ENCODE measurements at places on chromosomes 7 and 10. TPM values are rescaled to one million over a fixed set of nuclear protein-coding genes. Genes with fewer than 3 reads are reported as not detected.

Gene TUBAL3
- total RNA-seq = not detected

Gene TBX20
- not detected for total RNA-seq

Gene PILRA
- total RNA-seq = 14.3 TPM

Gene UCN3
- total RNA-seq = not detected

Gene IFIT1B
- total RNA-seq = not detected

Gene AKR1C4
- total RNA-seq = not detected

Gene IGF2BP3
- 1.2 TPM for total RNA-seq

Gene CADPS2
- not detected for total RNA-seq

Gene RNF32
- total RNA-seq = 1.1 TPM

GRCh38 chr10:110011681-110012080 lies 3.9 kb downstream of the ADD3 start:
- DNase-seq = no peak
- no peaks in the 10 kb centered on the region for H3K27me3 ChIP-seq
- peak overlapping the region; percentile 88 for H3K27ac ChIP-seq
- H3K4me1 ChIP-seq = peaks cover 61% of the 10 kb centered on the region
- no peak overlapping the region for H3K4me3 ChIP-seq
- peaks cover 17% of the 10 kb centered on the region for H3K36me3 ChIP-seq

GRCh38 chr7:50730446-50731400 lies 52.0 kb downstream of the GRB10 start:
- H3K27ac ChIP-seq = no peak overlapping the region
- no peak for DNase-seq
- H3K36me3 ChIP-seq = no peaks in the 10 kb centered on the region
- no peaks in the 10 kb centered on the region for H3K27me3 ChIP-seq
- H3K4me1 ChIP-seq = no peaks in the 10 kb centered on the region

GRCh38 chr7:129327076-129327475 lies 102.2 kb downstream of the AHCYL2 start:
- no peaks in the 10 kb centered on the region for H3K4me1 ChIP-seq
- no peak overlapping the region for H3K4me3 ChIP-seq
- H3K27me3 ChIP-seq = no peaks in the 10 kb centered on the region
- H3K36me3 ChIP-seq = no peaks in the 10 kb centered on the region

GRCh38 chr10:72344932-72345331 lies 9.8 kb downstream of the DNAJB12 start:
- no peaks in the 10 kb centered on the region for H3K27me3 ChIP-seq
- DNase-seq = no peak
- H3K27ac ChIP-seq = no peak overlapping the region
- no peaks in the 10 kb centered on the region for H3K4me1 ChIP-seq
- peaks cover 7% of the 10 kb centered on the region for H3K36me3 ChIP-seq

- no peaks in the 10 kb centered on the region for H3K27me3 ChIP-seq
- DNase-seq = no peak
- H3K27ac ChIP-seq = no peak overlapping the region
- H3K4me3 ChIP-seq = no peak overlapping the region
Measured at GRCh38 chr7:18225067-18225466, 197.4 kb upstream of the PRPS1L1 start.

DNA sequence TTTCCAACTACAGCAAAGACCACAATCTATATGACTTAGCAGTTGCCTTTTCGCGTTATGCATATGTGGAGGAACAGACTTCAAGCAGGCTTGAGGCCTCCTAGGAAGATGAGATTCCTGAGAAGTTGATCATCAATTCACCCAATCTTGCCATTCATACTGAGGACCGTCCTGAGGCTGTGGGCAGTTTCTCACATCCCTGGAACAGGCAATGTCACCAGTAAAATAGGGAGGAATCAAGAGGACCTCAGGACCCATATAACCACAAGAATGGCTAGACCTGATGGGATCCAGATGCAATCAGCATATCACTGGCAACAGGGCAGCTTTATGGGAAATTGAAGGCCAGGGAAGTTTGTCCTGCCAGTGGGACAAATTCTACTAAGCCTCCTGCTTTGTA lies 17.3 kb downstream of the KDM7A start:
- no peaks in the 10 kb centered on the region for H3K36me3 ChIP-seq
- H3K4me1 ChIP-seq = peaks cover under 1% of the 10 kb centered on the region
- no peaks in the 10 kb centered on the region for H3K27me3 ChIP-seq

DNA sequence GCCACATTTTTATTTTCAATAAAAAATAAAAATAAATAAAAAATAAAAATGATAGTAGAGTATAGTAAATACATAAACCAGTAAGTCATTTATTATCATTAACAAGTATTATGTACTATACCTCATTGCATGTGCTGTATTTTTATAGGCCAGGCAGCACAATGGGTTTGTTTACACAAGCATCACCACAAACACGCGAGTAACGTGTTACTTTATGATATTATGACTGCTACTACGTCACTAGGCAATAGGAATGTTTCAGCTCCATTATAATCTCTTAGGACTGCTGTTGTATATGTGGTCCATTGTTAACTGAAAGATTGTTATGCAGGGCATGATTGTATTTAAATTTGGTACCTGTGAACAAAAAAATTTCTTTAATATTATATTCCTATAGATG lies 20.8 kb upstream of the SDHAF3 start:
- no peak overlapping the region for H3K27ac ChIP-seq
- no peaks in the 10 kb centered on the region for H3K27me3 ChIP-seq
- H3K36me3 ChIP-seq = no peaks in the 10 kb centered on the region
- H3K4me1 ChIP-seq = no peaks in the 10 kb centered on the region
- no peak overlapping the region for H3K4me3 ChIP-seq
- DNase-seq = no peak

GRCh38 chr10:51260376-51260775 lies 186.1 kb downstream of the PRKG1 start:
- no peak for DNase-seq
- H3K27ac ChIP-seq = no peak overlapping the region
- H3K4me3 ChIP-seq = no peak overlapping the region
- H3K4me1 ChIP-seq = no peaks in the 10 kb centered on the region
- no peaks in the 10 kb centered on the region for H3K27me3 ChIP-seq

GRCh38 chr10:128361487-128361886 lies 235.3 kb upstream of the MKI67 start:
- H3K27me3 ChIP-seq = no peaks in the 10 kb centered on the region
- no peak for DNase-seq
- no peaks in the 10 kb centered on the region for H3K4me1 ChIP-seq
- H3K27ac ChIP-seq = no peak overlapping the region
- H3K36me3 ChIP-seq = no peaks in the 10 kb centered on the region

GRCh38 chr7:131497454-131497853 lies 59.0 kb downstream of the PODXL start:
- H3K4me1 ChIP-seq = peaks cover 7% of the 10 kb centered on the region
- no peak overlapping the region for H3K27ac ChIP-seq
- H3K27me3 ChIP-seq = no peaks in the 10 kb centered on the region
- DNase-seq = no peak
- peaks cover 19% of the 10 kb centered on the region for H3K36me3 ChIP-seq
- H3K4me3 ChIP-seq = no peak overlapping the region

DNA sequence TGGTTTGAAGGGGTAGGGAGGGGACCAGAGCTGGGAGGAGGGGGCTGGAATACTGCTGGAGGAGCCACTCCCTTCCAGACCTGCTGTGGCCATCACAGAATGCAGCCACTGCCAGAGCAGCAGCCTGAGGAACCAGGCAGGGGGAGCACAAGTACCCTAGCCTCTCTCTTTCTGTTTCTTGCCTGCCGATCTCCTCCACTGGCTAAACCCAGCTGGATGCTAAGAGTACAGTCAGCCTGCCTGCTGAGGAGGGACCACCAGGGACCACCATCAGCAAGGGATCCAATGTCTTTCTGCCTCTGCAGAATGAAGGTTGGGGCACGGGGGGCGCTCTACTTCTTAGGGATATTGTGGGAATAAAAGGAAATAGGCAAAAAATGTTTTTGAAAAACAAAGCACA lies 4.7 kb downstream of the BLVRA start:
- H3K27me3 ChIP-seq = no peaks in the 10 kb centered on the region
- no peak for DNase-seq
- peaks cover 3% of the 10 kb centered on the region for H3K36me3 ChIP-seq
- no peak overlapping the region for H3K4me3 ChIP-seq

DNA sequence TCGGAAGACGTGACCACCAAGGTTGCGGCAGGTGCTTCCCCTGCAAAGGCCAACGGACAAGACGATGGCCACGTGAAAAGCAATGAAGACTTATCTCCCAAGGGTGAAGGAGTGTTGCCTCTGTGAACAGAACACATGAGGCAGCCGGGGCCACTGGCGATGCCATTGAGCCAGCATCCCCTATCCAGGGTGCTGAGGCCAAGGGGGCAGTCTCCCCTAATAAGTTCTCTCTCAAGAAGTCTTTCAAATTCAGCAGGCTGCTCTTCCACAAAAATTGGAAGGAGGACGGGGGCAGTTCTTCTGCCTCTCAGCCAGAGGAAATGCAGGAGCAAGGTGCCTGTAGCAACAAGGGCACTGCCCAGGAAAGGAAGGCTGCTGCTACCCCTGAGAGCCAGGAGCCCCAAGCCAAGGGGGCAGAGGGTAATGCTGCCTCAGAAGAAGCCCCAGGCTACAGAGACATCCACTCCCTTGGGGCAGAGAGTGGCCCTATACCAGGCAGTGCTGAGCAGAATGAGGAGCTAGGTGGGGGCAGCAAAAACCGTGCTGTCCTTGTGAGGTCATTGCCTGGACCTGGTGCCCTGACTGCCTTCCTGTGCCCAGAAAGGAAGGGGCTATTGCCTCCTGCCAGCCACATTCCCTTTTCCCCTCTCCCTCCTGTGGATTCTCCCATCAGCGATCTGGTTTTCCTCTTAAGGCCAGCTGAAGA lies 17.3 kb downstream of the NT5C2 start:
- no peak overlapping the region for H3K4me3 ChIP-seq
- no peak overlapping the region for H3K27ac ChIP-seq
- H3K36me3 ChIP-seq = peaks cover 40% of the 10 kb centered on the region

DNA sequence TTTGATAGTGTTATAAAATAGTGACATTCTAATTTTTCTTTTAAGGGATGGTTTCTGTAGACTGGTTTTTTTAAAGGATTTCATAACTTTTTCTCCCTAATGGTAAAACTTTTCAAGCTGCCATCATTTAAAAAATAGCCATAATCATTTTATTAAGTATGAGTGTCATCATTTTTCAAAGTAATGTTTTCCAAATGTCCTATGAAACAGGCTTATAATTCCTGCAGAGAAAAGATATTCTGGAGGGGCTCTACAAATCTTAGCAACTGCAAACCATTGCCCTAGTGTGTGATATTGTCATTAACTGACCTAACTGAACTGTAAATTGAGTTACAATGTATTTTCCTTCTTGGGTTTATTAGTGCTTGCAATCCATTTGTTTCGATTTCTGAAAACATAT lies 226.0 kb downstream of the BBS9 start:
- DNase-seq = no peak
- no peak overlapping the region for H3K4me3 ChIP-seq
- H3K27me3 ChIP-seq = no peaks in the 10 kb centered on the region
- no peaks in the 10 kb centered on the region for H3K4me1 ChIP-seq
- H3K27ac ChIP-seq = no peak overlapping the region

DNA sequence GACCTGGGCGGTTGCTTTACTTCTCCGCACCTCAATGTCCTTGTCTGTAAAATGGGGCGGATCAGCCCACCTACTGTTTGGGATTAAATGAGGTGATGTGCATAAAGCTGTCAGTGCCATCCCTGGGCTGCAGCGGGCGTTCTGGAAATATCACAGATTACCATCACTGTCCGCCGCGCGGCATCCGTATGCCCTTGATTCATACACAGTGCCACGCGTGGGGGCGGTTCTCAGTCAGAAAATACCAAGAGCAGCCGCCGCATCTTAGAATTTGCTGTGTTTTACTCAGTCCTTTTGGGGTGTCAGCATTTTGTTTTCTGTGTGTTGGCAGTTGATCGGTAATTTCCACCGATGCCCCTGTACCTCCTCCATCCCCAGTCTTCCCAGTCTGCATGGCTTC lies 338.8 kb downstream of the DPP6 start:
- no peak overlapping the region for H3K4me3 ChIP-seq
- no peak overlapping the region for H3K27ac ChIP-seq
- H3K27me3 ChIP-seq = no peaks in the 10 kb centered on the region
- DNase-seq = no peak
- no peaks in the 10 kb centered on the region for H3K4me1 ChIP-seq
- H3K36me3 ChIP-seq = no peaks in the 10 kb centered on the region

Data from naive thymus-derived CD4-positive, alpha-beta T cell (primary cell).